Thyroid gland (tissue), 4 donors: ENCODE measurements at places on chromosomes 4 and X. TPM values are rescaled to one million over a fixed set of nuclear protein-coding genes. Genes with fewer than 3 reads are reported as not detected.
A peak's percentile ranks its signal among the peaks of the same experiment; 100 is the strongest.

Gene ADGRG4
- total RNA-seq = not detected

Gene NAP1L5
- total RNA-seq = 16.3 TPM

Gene TCEAL6
- total RNA-seq = not detected

Gene ATP5ME
- total RNA-seq = 92.0 TPM

DNA sequence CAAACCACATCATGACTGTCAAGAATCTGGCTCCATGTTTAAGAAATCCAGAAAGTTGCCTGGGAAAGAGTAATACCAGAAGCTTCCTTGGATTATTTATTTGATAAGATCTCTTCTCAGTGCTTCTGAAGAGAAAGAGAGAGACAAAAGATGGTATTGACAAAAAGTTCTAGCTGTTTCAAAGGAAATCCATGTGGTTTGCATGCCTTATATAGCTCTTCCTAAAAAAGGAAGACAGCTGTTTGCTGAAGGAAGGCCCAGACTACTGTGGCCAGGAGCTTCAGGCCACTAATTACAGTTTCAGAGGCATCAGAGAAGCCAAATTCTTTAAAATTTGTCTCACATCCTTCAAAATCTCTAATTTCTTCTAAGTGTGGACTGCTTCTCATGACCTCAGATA, 565.2 kb upstream of the SLIT2 start:
- DNase-seq = no peak
- H3K27me3 ChIP-seq = no peaks in the 10 kb centered on the region
- H3K27ac ChIP-seq = no peak overlapping the region

DNA sequence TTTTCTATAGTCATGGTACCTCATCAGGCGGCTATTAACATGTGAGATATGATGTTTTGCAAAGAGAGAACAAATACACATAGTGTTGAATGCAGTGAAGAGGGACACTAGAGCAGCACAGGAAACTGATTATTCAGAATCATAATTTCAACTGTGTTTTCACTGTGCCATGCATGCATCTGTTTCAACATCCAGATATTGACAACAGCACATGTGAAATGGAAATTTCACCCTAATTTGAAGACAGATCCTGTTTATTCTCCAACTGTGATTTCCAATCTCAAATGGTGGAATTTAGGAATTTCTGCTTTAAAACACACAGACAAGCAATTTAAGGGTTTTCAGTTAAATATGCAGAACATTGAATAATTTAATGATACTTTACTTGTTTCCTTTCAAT, 288.6 kb downstream of the KCTD8 start:
- H3K36me3 ChIP-seq = no peaks in the 10 kb centered on the region
- no peak overlapping the region for H3K27ac ChIP-seq
- DNase-seq = no peak
- no peaks in the 10 kb centered on the region for H3K27me3 ChIP-seq
- no peak overlapping the region for H3K4me3 ChIP-seq

DNA sequence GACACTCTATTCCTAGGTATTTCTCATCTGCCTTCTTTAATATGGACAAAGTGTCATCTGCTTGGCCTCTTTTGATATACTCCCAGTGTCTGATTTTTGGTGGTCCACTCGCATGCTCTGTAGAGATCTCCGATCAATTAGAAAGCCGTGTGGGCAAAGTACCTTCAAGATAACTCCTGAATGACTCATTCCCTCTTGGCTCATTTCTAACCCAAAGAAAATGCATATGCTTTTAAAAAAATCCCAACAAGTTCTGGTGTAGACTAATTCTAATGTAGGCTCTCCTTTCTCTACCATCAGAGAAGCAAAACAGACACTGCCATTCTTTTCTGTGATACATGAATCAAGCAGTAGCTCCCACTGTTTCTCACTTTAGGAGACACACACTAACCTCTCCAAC, 714.9 kb upstream of the ADGRL3 start:
- H3K4me1 ChIP-seq = no peaks in the 10 kb centered on the region
- H3K27me3 ChIP-seq = no peaks in the 10 kb centered on the region
- no peak overlapping the region for H3K4me3 ChIP-seq
- DNase-seq = no peak
- H3K36me3 ChIP-seq = no peaks in the 10 kb centered on the region
- no peak overlapping the region for H3K27ac ChIP-seq

GRCh38 chrX:119273420-119274192, 37.5 kb downstream of the PGRMC1 start:
- DNase-seq = peak; percentile 23
- H3K4me3 ChIP-seq = no peak overlapping the region
- no peak overlapping the region for H3K27ac ChIP-seq
- H3K27me3 ChIP-seq = peaks cover 11% of the 10 kb centered on the region
- no peaks in the 10 kb centered on the region for H3K4me1 ChIP-seq
- H3K36me3 ChIP-seq = no peaks in the 10 kb centered on the region

GRCh38 chr4:85092943-85093342, 126.5 kb upstream of the WDFY3 start:
- H3K4me3 ChIP-seq = no peak overlapping the region
- H3K27ac ChIP-seq = no peak overlapping the region
- no peak for DNase-seq
- H3K36me3 ChIP-seq = no peaks in the 10 kb centered on the region

DNA sequence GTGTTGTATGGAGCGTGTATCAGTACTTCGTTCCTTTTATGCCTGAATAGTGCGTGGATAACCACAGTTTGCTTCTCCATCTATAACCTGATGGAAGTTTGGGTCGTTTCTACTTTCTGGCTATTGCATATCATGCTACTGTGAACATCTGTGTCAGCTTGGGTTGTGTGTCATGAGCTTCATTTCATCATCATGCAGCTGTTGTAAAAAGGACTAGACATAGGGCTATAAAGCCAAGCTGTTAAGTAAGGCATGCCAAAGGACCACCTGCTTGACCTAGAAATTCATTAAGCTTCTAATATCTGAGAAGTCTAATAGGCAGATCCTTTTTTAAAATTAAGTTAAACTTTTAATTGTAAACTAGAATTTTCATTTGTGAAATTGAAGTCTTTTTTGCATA, 18.4 kb downstream of the SMS start:
- no peak for DNase-seq
- peaks cover 40% of the 10 kb centered on the region for H3K4me1 ChIP-seq
- no peak overlapping the region for H3K27ac ChIP-seq
- H3K36me3 ChIP-seq = no peaks in the 10 kb centered on the region
- H3K4me3 ChIP-seq = no peak overlapping the region

- H3K4me1 ChIP-seq = peaks cover 28% of the 10 kb centered on the region
- no peaks in the 10 kb centered on the region for H3K27me3 ChIP-seq
- peak overlapping the region; percentile 85 for H3K27ac ChIP-seq
- DNase-seq = peak; percentile 69
- peak overlapping the region; percentile 13 for H3K4me3 ChIP-seq
- no peaks in the 10 kb centered on the region for H3K36me3 ChIP-seq
These were observed 966 bp downstream of the PDGFC start for GRCh38 chr4:156970501-156971164.

- no peaks in the 10 kb centered on the region for H3K36me3 ChIP-seq
- no peak overlapping the region for H3K4me3 ChIP-seq
- no peak overlapping the region for H3K27ac ChIP-seq
- no peaks in the 10 kb centered on the region for H3K27me3 ChIP-seq
- H3K4me1 ChIP-seq = no peaks in the 10 kb centered on the region
These were observed 788.4 kb upstream of the GALNTL6 start for GRCh38 chr4:171024720-171025303.

DNA sequence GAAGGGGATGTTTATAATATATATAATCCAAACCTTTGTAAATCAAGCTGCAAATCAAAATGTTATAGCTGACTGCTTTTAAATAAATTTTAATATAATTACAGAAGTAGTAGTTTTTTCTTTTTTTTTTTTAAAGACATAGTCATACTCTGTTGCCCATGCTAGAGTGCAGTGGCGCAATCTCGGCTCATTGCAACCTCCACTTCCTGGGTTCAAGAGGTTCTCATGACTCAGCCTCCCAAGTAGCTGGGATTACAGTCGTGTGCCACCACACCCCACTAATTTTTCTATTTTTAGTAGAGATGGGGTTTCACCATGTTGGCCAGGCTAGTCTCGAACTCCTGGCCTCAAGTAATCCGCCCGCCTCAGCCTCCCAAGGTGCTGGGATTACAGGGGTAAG, 178.7 kb downstream of the FBXW7 start:
- no peak for DNase-seq
- no peaks in the 10 kb centered on the region for H3K27me3 ChIP-seq
- no peaks in the 10 kb centered on the region for H3K4me1 ChIP-seq
- no peak overlapping the region for H3K4me3 ChIP-seq
- no peak overlapping the region for H3K27ac ChIP-seq

DNA sequence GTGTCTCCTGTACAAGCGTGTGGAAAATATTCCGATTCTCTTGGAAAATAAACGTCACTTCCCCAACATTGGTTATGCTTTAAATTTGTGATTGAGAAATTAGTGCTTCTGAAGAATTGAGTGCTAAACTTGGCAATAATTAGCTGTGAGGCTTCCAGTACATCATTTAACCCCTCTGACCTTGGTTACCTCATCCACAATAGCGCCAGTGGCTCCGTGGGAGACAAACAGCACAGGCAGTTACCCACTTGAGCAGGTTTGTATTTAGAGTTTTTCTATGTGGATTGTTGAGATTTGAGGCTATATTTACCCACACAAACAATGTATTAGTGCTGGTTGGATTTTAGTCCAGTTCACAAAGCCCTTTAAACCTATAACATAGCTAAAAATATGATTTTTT, 476.5 kb downstream of the NKX6-1 start:
- DNase-seq = no peak
- no peaks in the 10 kb centered on the region for H3K4me1 ChIP-seq
- H3K4me3 ChIP-seq = no peak overlapping the region

DNA sequence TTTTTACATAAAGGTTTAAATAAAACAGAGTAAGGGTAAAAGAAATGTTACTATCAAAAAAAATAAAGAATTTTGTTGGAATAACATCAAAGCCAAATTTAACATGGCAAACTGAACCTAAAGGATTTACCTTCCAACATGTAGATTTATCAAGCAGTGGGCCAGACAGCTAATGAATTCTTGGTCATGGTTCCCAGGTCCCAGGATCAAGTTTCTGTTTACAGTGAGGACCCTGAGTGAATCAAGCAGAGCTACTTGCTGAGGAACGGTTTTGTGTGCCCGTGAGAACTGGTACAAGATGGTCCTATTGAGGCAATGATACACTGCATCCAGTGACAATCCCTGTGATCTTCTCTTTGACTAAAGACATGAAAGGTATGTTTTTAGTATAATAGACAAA, 157.1 kb downstream of the CDS1 start:
- no peak overlapping the region for H3K4me3 ChIP-seq
- DNase-seq = no peak
- no peaks in the 10 kb centered on the region for H3K27me3 ChIP-seq
- no peak overlapping the region for H3K27ac ChIP-seq

DNA sequence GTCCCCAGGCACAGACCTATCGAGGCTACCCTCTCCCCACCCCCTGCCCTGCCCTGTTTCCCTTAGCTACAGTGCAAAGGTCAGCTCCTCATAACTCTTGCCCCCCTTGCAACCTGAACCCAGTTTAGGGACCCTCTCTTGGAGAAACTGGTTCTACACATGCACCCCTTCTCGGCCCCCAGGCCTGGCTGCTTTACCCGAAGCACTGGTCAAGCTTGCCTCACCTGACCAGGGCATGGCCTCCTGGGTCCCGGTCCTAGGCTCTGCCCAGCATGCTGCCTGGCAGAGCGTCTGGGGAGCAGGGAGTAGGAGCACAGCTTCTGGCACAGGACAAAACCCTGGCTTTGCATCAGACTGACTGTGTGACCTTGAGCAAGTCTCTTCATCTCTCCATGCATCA, 28.0 kb downstream of the ZNF185 start:
- no peaks in the 10 kb centered on the region for H3K36me3 ChIP-seq
- H3K4me1 ChIP-seq = no peaks in the 10 kb centered on the region
- H3K27ac ChIP-seq = no peak overlapping the region
- DNase-seq = no peak
- H3K27me3 ChIP-seq = no peaks in the 10 kb centered on the region

DNA sequence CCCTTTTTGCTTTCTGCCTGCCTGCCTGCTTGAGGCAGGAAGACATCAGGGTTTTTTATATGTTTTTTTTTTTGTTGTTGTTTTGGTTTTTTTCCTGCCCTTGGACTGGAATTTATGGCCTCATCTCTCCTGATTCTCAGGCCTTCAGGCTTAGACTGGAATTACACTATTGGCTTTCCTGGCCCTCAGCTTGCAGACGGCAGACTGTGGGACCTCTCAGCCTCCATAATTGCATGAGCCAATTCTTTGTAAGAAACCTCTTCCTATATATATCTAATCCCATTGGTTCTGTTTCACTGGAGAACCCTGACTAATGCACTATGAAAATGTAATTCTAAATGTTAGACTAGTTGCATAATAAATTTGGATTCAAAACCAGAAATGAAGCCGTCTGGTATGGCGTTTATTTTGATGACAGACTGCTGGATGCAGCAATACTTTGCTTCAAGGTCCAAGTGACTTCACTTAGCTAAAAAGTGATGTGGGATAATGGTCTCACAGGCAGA, 59.0 kb downstream of the SEL1L3 start:
- H3K36me3 ChIP-seq = no peaks in the 10 kb centered on the region
- no peak for DNase-seq
- no peaks in the 10 kb centered on the region for H3K4me1 ChIP-seq
- no peaks in the 10 kb centered on the region for H3K27me3 ChIP-seq
- no peak overlapping the region for H3K27ac ChIP-seq
- H3K4me3 ChIP-seq = no peak overlapping the region

GRCh38 chr4:52824603-52825459, 37.3 kb upstream of the RASL11B start:
- no peaks in the 10 kb centered on the region for H3K36me3 ChIP-seq
- DNase-seq = peak; percentile 39
- no peaks in the 10 kb centered on the region for H3K27me3 ChIP-seq
- peaks cover 3% of the 10 kb centered on the region for H3K4me1 ChIP-seq
- H3K27ac ChIP-seq = peak overlapping the region; percentile 20

DNA sequence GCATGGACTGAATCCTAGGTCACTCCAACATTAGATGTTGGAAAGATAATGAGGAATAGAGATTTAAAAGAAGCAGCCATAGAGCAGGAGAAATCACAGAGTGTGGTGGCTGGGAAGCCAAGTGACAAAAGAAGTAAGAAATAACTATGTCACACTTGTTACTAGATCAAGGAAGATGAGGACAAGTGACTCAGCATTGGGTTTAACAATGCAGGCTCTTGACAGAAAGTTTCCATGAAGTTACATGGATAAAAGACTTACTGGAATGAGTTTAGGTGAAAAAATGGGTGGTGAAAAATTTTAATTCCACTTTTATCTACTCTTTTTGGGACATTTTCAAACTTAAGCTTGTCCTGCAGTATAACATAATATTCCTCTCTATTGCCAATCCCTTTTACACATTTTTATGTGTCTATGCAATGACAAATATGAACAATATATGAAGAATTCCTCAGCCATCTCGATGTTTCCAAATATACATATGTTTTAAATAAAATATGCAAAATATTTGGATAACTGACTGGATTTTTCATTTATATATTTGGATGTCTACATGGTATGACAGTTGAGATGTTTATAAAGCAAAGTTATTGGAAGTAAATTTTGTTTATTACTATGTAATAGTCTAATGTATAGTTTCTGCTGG, 462.6 kb downstream of the IL15 start:
- H3K4me1 ChIP-seq = no peaks in the 10 kb centered on the region
- H3K27me3 ChIP-seq = no peaks in the 10 kb centered on the region
- no peak overlapping the region for H3K4me3 ChIP-seq
- no peak overlapping the region for H3K27ac ChIP-seq
